ENCODE measurements at places on chromosomes 1 and 21. TPM values are rescaled to one million over a fixed set of nuclear protein-coding genes. Genes with fewer than 3 reads are reported as not detected.

Gene IQGAP3
- total RNA-seq, result 12.8 TPM

Gene LMX1A
- 0.67 TPM for total RNA-seq

Gene TUT4
- 24.3 TPM for total RNA-seq

Gene WNT3A
- 0.76 TPM for total RNA-seq

Gene OR6K3
- not detected for total RNA-seq

Gene DIO1
- not detected for total RNA-seq

Gene ENSA
- 312 TPM for total RNA-seq

Measured in esophagus squamous epithelium (tissue), 5 donors.